ENCODE measurements at places on chromosomes 4 and X.

DNA sequence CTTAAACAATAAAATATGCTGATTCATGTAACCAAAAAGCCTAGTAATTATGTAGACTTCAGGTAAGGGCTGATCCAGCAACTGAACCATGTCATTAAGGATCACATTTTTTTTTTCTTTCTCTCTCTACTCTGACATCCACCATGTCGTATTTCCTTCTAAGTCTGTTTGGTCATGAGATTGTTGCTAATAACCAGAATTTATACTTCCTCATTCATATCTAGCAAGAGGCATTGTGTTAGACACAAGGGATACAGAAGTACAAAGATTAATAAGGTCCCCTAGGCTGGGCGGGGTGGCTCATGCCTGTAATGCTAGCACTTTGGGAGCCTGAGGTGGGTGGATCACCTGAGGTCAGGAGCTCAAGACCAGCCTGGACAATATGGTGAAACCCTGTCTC lies 24.1 kb downstream of the PHEX start:
- DNase-seq, result no peak

- no peak for DNase-seq
Measured at GRCh38 chrX:12975991-12976558, 1.2 kb downstream of the TMSB4X start.

DNA sequence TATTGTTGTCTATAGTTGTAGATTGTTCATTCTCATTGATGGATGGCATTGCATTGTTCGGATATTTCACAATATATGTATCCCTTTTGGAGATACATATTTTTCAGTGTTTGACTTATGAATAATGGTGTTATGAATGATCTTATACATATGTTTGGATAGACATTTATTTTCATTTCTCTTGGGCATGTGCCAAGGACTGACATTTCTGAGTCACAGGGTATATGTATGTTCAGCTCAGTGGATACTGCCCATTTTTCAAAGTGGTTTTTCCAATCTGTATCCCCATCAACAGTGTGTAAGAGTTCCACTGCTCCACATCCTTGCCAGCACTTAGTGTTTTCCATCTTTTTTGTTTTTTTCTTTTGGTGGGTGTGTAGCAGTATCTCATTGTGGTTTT lies 45.0 kb upstream of the RAB40AL start:
- DNase-seq, result no peak

DNA sequence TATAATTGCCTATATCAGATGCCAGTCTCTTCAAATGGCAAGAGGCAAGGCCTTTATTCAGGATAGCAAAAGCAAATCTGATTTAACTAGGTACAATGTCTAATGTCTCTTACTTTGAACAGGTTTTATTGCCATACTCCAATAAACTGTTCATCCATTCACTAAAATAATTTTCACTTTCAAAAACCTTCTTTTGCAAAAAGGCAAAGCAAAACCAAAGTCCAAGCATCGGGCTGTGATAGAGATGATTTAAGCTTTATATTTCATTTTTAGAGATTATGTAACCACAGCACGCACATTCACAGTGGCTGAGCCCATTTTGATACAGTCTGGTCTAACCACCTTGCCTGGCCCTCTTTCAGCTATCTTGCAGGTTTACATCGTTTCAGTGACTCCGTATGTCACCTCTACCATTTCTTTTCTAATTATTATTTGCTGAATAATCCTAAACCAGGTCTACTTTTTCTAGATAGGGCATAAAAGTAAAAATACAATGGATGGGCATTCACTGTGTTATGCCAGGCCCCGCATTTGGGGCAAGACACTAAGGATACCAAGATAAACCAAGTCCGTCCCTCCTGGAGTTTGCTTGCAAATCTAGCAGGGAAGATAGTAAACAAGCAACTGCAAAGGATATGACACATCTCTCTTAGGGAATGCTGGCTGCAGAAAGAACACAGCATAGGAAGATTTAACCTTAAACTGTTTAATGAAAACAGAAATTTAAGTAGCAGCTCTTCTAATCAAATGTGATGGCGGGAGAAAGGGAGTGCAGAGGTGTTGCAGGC lies 1.8 kb downstream of the CASP3 start:
- no peak for DNase-seq

GRCh38 chr4:25297528-25298242 lies 14.9 kb upstream of the ZCCHC4 start:
- DNase-seq, result no peak

GRCh38 chr4:3715061-3715854 lies 50.9 kb upstream of the ADRA2C start:
- DNase-seq, result no peak

DNA sequence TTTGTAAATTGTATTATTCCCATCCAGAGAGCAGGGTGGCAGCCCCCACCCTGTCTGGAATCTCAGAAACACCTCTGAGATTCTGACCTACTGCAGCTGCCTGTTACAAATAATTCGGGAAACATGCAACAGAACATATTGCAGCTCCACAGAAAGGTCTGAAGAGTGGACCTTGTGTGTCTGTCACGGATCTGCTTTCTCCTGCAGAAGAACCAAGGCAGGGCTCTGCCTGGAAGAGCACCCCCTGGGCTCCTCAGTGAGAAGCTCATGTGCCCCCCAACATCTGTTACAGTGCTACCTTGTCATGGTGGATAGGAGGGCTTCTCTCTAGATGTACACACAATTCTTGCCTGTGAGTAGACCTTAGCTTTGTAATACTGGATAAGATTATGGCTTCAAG lies 286.6 kb upstream of the GATB start:
- no peak for DNase-seq

DNA sequence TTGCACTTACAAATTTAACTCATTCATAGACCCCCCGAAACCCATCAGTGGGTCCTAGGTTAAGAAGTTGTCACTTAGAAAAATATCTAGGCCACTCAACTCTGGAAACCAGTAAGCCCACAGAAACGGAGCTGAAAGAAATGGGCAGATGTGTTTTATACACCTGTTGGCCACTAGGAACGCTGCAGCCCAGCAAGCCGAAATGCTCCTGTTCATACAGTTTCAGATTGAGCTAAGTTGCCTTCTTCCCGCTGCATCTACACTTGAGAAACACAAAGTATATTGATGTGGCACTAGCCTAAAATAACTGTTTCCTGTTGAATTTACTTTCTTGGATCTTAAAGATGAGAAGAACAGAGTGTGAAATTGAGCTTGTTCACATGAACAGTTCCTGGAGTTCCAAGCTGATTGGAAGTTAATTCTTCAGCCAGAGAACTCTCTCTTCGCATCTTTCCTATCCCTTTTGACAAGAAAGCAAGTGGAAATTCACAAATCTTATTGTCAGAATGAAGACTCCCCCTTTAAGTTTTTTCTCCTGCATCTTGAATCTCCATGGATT lies 174.1 kb downstream of the RBMX2 start:
- peak; percentile 14 for DNase-seq

GRCh38 chr4:82900411-82901182 lies at the start of gene THAP9:
Gene THAP9 (plus strand): TSS chr4:82900735. CDS start chr4:82900803, 68 bp downstream.
- peak; percentile 98 for DNase-seq

DNA sequence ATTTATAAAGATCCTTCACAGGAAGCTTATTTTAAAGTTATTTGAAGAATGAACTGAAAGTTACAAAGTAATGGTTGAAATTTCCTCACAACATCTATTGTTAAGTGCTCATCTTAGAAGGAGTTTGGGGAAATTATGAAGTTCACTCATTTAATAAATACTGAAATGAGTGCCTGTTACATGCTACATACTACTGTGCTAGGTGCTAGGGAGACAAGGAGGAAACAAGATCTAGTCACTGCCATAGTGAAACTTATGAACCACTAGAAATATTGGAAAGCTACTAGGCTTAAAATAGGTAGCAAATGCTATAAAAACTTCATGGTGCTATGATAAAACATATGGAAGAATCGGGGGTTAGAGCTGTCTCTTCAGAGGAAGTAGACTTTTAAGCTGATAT lies 97.1 kb downstream of the JADE1 start:
- no peak for DNase-seq

DNA sequence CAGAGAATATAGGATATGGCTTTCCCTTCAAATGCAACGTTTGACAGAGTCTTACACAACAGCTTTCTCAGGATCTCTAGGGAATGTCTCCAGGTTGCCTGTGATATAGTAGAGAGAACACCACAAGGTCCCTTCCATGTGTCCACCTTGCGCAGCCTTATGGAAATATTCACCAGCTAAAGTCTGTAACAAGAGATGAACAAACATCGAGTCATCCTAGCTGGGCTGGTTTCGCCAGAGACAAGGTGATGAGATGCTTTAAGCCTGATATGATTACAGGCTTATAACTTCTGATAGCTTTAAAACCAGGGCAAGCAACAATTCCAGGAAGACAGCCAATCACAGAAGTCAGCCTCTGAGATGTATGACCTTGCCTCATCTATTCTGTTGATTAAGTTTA lies 83.8 kb downstream of the SEL1L3 start:
- no peak for DNase-seq

GRCh38 chrX:3545901-3546300 lies 167.5 kb downstream of the PRKX start:
- DNase-seq, result no peak

- no peak for DNase-seq
Measured at GRCh38 chrX:154429711-154430110, 1.2 kb downstream of the ATP6AP1 start.

DNA sequence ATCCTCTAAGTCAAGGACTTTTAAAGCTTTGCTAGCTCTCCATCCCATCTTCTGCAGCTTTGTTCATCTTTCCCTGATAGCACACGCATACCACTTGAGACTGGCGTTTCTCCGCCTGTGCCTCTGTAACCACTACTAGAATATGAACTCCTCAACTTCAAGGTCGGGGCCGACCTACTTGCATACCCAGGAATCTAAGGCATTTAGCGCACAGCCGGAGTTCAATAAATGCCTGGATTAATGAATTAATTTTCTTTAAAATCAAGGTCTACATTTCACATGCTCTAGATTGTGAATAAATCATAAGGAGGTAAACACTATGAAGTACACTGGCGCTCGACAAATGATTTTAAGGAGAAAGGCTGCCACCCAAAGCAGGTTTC lies 89.3 kb downstream of the HNRNPD start:
- DNase-seq, result no peak

DNA sequence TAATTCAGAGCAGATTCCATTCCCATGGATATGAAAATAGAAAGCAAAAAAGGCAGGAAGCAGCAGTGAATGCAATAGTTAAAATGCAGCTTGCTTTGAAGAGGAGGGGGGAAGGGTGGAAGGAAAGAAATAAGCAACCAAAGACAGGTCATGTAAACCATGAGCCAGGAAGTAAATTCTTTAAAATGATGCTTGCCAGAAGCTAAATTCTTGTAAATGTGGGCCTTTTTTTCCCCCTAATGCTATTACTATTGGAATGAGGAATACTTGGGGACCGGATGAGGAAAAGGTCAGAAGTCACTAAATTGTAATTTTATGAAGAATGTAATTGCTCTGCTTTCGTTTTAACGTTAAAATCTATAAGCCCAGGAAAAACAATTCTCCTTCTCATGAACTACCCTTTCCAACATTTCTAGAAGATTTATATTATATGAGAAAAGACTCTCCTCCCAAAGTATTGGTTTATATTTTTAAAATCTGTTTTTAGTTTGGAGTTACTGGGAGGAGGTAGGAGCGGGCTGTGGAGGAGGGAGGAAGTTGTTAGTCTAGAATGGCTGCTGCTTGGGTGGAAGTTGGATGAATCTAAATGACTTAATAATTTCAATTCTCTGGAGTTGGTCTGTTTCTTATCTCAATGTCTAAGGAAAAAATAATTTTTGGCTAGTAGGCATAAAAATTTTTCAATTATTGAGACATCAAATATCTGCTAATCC lies 77.6 kb upstream of the PCDH18 start:
- no peak for DNase-seq

GRCh38 chrX:46838486-46838870 lies 1.6 kb downstream of the RP2 start:
- no peak for DNase-seq

- DNase-seq, result peak; percentile 9
Measured at GRCh38 chr4:102420563-102421398, 75.5 kb upstream of the SLC39A8 start.

- DNase-seq, result no peak
Measured at GRCh38 chr4:29553846-29554245, 1166.3 kb upstream of the PCDH7 start.

DNA sequence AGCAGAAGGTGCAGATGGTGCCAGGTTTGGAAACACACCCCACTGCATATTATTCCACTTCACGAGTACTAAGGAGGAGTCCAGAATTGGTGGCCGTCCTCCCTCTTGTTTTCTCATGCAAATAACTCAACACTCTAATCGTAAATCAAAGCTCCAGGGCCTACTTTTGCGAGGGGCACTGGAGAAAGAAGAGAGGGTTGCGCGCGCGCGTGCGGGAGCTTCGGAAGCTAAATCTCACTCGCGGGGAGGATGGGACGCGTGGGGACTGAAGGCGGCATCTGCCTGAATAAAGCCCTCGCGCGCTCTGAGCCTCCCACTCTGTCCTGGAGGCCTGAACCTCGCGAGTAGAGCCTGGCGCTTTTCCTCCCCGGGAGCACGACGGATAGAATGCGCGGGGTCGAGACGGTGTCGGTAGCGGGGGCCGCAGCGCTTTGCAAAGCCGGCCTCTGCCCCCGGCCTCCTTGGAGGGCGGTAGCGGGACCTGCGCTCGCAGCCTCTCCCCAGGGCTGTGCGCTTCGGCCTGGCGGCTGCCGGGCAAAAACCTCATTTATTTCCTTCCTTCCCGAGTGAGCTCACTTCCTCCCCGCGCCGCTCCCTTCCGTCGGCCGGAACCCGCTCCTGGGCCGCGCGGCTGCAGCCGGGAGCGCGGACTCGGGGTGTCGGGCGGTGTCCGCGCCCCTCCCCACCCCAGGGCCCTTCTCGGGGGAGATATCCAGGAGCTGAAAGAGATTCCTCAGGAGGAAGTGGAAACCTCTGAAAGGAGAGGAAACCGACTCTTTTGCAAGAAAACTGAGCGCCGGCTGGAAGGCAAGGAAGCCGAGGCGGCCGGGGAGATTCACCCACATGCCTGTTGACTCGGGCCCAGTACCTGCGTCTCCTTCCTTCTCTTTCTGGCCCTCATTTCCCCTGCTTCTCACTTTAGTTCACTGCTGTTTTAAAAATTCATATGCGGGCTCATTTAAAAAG lies 20.7 kb downstream of the HAND2 start:
- DNase-seq, result no peak

DNA sequence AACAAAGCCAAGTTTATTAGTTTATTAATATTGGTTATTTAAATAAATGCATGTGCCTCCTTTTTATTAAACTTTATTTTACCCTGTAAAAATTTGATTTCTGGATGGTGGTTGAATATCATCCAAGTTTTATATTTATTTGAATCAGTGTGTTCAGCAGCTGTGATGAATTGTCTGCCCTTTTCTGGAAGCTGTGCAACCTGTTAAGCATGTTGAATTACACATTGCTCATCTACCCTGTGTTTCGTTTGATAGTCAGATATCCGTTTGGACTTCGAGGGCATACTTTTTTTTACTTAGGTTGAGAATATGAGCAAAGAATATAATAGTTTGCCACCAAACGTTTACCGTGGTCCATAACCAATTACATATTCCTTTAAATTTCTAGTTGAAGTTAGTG lies 95.8 kb upstream of the TENM3 start:
- DNase-seq, result no peak
